ENCODE measurements at places on chromosomes 5 and 9.

- DNase-seq, result no peak
Measured at GRCh38 chr5:134115806-134116175, 1.3 kb downstream of the TCF7 start.

DNA sequence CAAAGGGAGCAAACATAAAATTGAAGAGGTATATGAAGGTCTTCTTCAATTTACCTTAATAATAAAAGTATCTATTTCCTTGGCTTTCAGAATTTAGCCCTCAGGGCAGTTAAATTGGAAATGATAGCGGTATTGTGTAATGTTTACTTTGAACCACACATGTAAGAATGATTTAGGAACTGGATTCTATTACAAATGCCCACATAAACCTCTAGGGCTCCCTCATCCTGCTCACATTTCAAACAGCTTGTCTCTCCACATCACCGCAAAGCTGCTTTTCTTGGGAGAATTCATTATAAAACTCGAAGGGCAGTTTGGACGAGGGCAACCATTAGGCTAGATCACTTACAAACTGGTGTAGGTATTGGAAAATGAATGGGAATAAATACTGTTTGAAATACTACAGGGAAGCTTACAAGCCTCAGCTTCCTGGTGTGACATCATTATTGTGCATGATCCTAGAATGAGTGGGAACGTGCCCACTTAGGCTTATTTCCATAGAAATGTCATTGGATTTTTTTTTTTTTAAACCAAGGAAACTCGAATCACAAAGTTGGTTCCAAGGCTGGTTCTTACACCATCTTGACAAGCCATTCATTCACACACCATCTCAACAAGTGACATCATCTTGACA is 47.3 kb downstream of the MTRR start:
- no peak for DNase-seq

GRCh38 chr9:114028646-114029045 is 49.5 kb downstream of the AMBP start:
- DNase-seq, result no peak

- DNase-seq, result no peak
Measured at GRCh38 chr5:20680718-20681302, 692.8 kb upstream of the CDH18 start.

- DNase-seq, result peak; percentile 45
Measured at GRCh38 chr9:109903515-109904138, 123.6 kb downstream of the PALM2AKAP2 start.

- no peak for DNase-seq
Measured at GRCh38 chr5:9231842-9232241, 314.0 kb downstream of the SEMA5A start.

- no peak for DNase-seq
Measured at GRCh38 chr9:85339338-85339737, 402.4 kb downstream of the AGTPBP1 start.

- no peak for DNase-seq
Measured at GRCh38 chr5:154722936-154723335, 32.2 kb upstream of the LARP1 start.

Measured in anterior cingulate cortex (tissue), 58 donors.